ENCODE measurements at places on chromosomes 7 and 10.

DNA sequence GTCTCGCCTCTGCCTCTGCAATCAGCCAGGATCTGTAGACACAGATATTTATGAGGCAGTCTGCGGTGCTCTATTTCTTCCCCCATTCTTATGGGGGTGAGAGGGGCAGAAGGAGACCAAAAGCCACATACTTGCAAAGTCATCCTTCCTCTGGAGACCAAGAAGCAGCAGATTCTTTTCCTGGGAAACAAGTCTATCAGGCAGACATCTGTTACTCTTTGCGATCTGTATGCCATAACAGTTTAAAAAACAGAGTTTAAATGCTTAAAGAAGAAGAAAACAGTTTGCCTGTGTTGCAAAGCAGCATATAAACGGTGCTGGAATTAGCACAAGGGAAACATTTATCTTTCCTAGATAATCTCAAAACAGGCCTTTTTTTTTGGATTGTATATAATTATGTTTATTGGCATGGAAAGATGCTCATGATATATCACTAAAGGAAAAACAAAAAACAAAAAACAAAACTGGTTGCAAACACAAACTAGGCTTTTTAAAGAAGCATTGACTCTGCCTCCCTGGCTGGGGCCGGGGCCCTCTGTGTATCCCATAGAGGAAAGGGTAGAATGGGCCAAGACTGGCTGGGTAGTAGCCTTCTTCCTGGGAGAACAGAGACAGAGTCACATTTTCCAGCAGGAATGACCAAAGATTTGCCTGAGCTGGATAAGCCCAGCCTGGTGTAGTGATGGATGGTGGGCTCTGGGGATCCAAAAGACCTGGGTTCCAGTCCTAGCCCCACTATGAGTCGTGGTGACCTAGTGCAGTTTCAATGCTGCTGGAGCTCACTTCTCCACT is 50.4 kb downstream of the RGS10 start:
- DNase-seq = no peak

GRCh38 chr10:64682043-64682442 is 1160.8 kb downstream of the REEP3 start:
- DNase-seq = no peak

DNA sequence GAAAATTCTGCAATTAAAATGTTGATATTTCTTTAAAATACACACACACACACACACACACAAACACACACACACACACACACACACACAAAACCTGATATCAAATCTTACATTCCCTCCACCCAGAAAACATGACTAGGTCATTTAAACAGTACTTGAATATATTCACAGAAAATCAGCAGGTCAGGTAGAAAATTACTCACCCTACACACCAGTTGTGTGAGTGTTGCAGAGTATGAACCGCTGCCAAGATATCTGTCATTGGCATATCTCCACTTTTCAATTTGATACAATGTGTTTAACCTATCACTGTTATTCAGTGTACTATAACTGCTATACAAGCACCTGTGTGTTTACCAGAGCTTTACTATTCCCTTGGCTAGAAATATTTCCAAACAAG is 283.6 kb upstream of the LRRTM3 start:
- no peak for DNase-seq

GRCh38 chr7:80141376-80141775 is 6.7 kb downstream of the GNAI1 start:
- no peak for DNase-seq

All from anterior cingulate cortex (tissue), 58 donors.